ENCODE measurements at places on chromosomes 11 and 22.

DNA sequence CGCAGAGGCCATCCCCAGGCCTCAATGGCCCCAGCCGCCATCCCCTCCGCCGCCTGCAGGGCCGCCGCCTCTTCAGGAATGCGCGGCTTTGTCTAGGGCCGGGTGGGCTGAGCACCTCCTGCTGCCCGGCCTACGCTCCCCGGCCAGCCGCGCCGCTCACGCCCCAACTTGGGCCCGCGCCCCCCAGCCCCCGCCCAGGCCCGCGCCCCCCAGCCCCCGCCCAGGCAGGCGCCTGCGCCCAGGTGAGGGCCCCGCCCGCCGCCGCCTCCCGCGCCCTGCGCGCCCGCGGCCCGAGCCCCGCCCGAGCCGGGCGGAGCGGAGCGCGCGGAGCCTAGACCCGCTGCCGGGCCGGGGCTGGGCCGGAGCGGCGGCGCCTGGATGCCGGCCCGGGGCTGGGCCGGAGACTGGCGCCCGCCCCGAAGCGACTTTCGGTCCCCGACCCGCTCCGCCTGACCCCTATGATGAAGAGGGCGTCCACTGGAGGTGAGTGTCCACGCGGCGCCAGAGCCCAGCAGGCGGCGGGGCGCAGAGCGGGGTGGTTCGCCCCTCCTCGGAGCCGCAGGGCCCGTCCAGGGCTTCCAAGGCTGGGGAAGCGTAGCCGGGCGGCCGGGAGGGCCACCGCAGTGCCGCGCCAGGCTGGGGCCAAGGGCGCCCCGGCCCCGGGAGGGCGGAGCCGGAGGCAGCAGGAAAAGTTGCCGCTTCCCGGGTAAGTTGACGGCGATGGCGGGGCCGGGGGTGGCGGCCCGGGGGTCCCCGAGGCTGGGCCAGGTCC, 34.3 kb upstream of the PRODH start:
- no peak for DNase-seq

- no peak for DNase-seq
Observed at GRCh38 chr11:126886636-126887035, 113.9 kb downstream of the KIRREL3 start.

DNA sequence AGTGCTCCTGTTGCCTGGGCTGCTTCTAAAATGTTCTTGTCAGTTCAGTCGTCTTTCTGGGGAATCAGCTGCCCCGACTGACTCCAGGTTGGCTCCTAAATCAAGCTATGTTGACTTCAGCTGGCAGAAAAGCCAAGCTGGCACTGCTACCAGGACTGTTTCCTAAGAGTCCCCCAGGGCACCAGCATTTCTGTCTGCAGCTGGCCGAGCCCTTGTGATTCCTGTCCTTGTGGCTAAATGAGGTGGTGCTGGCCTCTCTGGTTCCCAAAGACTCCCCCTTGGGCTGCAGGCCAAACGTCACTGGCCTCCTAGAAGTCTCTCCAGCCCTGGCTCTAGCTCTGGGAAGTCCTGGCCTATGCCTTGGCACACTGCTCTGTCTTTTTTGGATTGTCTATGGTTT, 31.1 kb downstream of the GRAMD1B start:
- DNase-seq = no peak

DNA sequence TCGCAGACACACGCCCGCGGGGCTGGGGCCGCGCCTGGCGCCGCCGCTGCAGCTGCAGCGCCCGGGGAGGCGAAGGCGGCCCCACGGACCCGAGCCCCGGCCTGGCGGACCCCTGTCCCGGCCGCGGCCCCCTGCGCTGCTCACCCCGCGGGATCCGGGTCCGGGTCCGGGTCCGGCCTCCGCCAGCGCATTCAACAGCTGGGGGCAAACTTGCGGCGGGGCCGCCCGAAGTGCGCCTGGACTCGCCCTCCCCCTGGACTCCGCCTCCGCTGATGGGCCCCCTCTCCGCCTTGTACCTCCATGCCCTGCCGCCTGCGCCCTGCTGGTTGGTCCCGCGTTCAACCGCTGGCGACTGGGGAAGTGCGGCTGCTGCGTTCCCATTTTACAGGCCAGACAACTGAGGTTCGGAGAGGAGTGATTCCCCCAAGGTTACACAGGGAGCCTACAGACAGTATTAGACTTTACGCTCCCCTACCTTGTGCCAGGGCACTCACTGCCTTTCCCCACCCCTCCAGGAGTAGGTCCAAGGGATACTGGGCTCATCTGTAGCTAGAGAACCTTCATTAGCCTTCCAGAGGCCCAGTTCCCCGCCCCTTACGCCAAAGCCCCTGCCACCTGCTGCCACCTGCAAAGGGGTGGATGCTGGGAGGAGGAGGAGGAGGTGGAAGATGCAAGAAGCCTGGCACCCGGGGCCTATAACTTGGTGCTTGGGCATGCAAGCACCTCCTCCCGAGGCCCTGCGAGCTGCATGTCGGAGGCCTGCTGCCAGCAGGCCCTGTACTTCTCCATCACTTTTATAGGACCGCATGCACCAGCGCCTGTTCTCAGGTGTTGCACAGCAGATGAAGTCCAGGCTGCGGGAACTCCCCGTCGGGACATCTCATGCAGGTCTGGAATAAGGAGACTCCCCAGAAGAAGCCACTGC, 694 bp upstream of the ELFN2 start:
- no peak for DNase-seq

DNA sequence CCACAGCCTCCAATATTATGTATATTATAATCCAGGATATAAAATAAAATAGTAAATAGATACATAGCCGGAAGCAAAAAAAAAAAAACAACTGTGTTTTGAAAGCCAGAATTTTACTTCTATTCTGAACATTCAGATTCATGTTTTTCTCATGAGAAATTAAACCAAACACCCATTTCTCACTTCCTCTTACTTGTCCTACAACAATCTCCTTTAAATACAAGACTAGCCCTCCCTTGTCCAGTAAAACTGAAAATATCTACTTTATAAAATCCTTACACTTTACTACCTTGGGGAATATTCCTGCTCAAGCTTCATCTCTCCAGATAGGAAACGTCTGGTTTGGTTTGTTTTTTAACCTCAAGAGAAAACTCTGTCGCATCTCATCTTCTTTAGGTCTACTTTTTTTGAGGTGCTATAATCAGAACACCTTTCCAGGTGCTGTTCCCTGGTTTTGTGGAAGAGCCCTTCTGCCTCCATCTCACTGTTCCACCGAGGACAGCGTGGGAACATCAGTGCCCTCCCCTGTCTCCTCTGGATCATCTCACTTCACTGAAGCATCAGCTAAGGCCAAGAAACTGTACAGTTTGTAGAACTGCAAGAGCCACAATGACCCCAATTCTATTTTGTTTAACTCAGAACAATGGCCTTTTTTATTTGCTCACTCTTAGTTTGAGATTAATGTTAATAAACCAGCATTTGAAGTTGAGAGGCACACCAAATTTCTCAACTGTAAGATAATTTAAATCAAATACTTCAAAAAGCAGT, 82.0 kb upstream of the ARHGAP32 start:
- DNase-seq = no peak

DNA sequence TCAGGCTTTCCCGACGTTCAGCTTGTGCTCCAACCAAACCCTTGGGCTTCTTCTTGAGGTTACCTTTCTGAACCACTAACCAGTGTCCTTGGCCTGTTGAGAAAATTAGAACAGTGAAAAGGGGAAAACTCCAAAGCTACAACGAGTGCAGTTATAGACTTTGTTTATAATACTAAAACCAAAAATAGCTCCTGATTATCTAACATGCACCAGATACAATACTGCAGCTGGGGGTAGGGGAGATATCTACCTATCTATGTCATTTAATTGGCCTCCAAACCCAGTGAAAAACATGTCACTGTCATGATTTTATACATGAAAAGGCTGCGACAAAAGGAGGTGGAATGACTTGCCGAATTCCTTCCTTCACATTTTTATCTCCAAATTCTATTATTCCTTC, 11.9 kb downstream of the XRRA1 start:
- DNase-seq = no peak

- DNase-seq = no peak
Observed at GRCh38 chr22:46297151-46297812, 612 bp downstream of the GTSE1 start.

GRCh38 chr11:118214210-118214914, 10.4 kb downstream of the JAML start:
- DNase-seq = no peak

- no peak for DNase-seq
Observed at GRCh38 chr11:105574974-105575373, 34.9 kb upstream of the GRIA4 start.
